ENCODE measurements at places on chromosomes 12 and 14. TPM values are rescaled to one million over a fixed set of nuclear protein-coding genes. Genes with fewer than 3 reads are reported as not detected.

CEBPE gene
- total RNA-seq = 0.17 TPM

OTOGL gene
- total RNA-seq = not detected

TPH2 gene
- total RNA-seq = not detected

MAP3K9 gene
- total RNA-seq = 9.0 TPM

C12orf42 gene
- total RNA-seq = 21.0 TPM

CMA1 gene
- total RNA-seq = not detected

FBRSL1 gene
- 58.7 TPM for total RNA-seq

NOXRED1 gene
- total RNA-seq = 0.27 TPM

CCDC196 gene
- not detected for total RNA-seq

C14orf39 gene
- total RNA-seq = not detected

IAPP gene
- not detected for total RNA-seq

MORN3 gene
- total RNA-seq = 0.42 TPM

RAP1B gene
- total RNA-seq = 142 TPM

SMAGP gene
- 11.4 TPM for total RNA-seq

SMCO3 gene
- total RNA-seq = not detected

TAS2R8 gene
- total RNA-seq = not detected

OR8S1 gene
- not detected for total RNA-seq

DEGS2 gene
- 1.3 TPM for total RNA-seq

REM2 gene
- 1.4 TPM for total RNA-seq

KSR2 gene
- not detected for total RNA-seq

SELPLG gene
- 1.8 TPM for total RNA-seq

CPNE6 gene
- total RNA-seq = 0.09 TPM

PLCZ1 gene
- total RNA-seq = not detected

LMNTD1 gene
- total RNA-seq = not detected

GDF11 gene
- total RNA-seq = 6.4 TPM

SLC17A8 gene
- total RNA-seq = not detected

PRDM4 gene
- 45.2 TPM for total RNA-seq

SLC38A4 gene
- not detected for total RNA-seq

INHBE gene
- total RNA-seq = 0.29 TPM

KLRC4 gene
- total RNA-seq = not detected
